ENCODE measurements at places on chromosomes 3 and 15.
A peak's percentile ranks its signal among the peaks of the same experiment; 100 is the strongest.

- no peak for DNase-seq
Measured at GRCh38 chr3:197186887-197187588, 111.4 kb downstream of the DLG1 start.

GRCh38 chr3:181432992-181433391 is 278.7 kb upstream of the SOX2 start:
- no peak for DNase-seq

GRCh38 chr15:62816342-62817069 is 226.0 kb upstream of the TPM1 start:
- no peak for DNase-seq

- DNase-seq, result no peak
Measured at GRCh38 chr3:77599948-77600347, 560.0 kb downstream of the ROBO2 start.

DNA sequence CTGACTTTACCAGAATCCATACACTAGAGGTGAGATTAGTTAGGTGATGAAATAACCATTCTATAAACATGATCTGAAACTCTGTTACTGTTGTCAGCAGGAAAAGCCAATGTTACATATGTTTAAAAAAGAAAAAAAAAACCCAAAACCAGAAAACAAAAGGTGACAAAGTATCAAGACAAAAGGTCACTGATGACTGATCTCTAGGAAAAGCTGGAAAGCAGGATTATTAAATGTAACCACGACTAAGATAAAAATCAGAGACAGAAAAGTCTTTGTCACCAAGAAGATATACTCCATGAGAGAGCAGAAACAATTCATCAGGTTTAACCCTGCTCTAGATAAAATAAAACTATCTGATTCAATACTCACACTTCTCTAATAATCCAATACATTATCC is 5.4 kb upstream of the SETD5 start:
- DNase-seq, result no peak

GRCh38 chr15:71296315-71296679 is 181.0 kb downstream of the THSD4 start:
- no peak for DNase-seq

DNA sequence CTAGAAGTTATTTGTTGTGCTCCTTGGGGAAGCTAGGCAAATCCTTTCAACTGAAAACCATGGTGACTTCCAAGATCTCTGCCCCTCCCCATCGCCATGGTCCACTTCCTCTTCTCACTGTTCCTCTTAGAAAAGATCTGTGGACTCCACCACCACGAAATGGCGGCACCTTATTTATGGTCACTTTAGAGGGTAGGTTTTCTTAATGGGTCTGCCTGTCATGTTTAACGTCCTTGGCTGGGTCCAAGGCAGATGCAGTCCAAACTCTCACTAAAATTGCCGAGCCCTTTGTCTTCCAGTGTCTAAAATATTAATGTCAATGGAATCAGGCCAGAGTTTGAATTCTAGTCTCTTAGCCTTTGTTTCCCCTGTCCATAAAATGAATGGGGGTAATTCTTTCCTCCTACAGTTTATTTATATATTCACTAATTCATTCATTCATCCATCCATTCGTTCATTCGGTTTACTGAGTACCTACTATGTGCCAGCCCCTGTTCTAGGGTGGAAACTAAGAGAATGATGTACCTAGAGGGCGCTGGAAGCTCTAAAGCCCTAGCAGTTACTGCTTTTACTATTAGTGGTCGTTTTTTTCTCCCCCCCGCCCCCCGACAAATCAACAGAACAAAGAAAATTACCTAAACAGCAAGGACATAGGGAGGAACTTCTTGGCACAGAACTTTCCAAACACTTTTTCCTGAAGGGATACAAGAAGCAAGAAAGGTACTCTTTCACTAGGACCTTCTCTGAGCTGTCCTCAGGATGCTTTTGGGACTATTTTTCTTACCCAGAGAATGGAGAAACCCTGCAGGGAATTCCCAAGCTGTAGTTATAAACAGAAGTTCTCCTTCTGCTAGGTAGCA is 657 bp downstream of the PATL2 start:
- peak; percentile 57 for DNase-seq

DNA sequence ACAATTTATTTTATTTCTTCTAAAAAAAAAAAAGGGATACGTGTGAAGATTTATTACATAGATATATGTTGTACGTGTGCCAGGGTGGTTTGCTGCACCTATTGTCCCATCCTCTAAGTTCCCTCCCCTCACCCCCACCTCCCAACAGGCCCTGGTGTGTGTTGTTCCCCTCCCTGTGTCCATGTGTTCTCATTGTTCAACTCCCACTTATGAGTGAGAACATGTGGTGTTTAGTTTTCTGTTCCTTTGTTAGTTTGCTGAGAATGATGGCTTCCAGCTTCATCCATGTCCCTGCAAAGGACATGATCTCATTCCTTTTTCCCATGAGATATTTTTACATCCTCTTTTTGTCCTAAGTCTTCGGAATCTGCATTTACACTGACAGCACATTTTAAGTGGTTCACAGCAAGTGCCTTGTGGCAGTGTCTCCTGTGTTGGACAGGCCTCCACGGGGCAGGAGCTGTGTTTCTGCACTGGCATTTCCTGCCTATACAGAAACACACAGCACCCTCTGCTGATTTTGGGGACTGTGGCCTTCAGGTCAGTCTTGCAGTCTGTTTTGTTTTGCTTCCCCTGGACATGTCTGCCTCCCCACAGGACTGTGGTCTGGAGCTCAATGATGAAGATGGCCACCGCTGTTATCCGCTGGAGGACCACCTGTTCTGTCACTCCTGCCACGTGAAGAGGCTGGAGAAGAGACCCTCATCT is 12.7 kb upstream of the SACM1L start:
- DNase-seq, result no peak

Measured in activated T-cell treated with anti-CD3 and anti-CD28 coated beads, Interleukin-2, amount 50 U/mL, for 24 hours (primary cell).